Right lung (tissue), 10 donors: ENCODE measurements at places on chromosomes 12 and 14.

DNA sequence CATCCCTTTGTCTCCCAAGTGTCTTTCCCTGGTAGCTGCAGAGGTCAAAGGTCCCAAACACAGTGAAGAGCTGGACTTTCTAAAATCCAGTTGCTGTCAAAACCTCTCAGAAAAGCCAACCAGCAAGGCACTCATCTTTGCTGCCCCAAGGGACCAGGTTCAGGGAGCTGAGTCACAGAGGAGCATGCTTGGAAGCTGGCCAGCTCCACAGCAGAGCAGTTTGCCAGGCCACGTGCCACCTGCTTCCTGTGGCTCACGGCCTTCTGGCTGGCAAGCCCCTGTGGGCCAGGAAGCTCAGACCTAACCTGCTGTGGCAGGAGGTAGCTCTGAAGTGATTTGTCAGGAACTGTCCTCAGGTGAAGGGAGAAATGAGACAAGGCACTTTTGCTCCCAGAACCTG lies 3.6 kb downstream of the ISCU start:
- no peak for DNase-seq

- no peak for DNase-seq
Measured at GRCh38 chr12:120337730-120338129, 10.2 kb upstream of the PLA2G1B start.

- no peak for DNase-seq
Measured at GRCh38 chr12:64064706-64065105, 157.4 kb downstream of the KICS2 start.

DNA sequence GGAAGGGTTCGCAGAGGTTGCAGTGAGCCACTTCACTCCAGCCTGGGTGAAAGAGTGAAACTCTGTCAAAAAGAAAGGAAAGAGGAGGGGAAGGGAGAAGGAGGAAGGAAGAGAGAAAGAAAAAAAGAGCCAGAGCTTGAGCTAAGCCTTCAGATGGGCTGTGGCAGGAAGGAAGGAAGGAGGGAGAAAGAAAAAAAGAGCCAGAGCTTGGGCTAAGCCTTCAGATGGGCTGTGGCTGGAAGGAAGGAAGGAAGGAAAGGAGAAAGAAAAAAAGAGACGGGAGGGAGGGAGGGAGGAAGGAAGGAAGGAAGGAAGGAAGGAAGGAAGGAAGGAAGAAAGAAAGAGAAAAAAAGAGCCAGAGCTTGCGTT lies 13.6 kb upstream of the ANKRD9 start:
- no peak for DNase-seq

GRCh38 chr12:57429473-57430111 lies 1.3 kb downstream of the R3HDM2 start:
- DNase-seq = no peak

DNA sequence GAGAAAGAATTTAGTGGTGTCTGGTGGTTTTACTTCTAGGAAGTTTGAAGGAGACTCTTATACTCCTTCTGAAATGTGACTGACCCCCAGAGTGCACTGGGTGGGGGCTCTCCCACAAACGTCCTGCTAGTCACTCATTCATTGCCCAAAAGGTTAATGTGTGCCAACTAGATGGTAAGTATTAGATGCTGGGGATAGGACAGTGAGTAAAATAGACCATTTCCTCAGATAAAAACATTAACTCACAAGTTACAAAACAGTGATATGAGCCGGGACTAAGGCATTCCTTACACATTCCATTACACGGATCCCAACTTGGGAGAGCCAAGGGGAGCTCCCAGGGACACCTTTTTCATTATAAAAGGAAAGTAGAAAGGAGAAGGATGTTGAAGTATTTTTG lies 185.1 kb downstream of the ATXN7L3B start:
- DNase-seq = no peak

GRCh38 chr12:14654416-14654815 lies 42.0 kb downstream of the GUCY2C start:
- no peak for DNase-seq

- DNase-seq = no peak
Measured at GRCh38 chr14:23186913-23187654, 3.6 kb upstream of the SLC7A8 start.

DNA sequence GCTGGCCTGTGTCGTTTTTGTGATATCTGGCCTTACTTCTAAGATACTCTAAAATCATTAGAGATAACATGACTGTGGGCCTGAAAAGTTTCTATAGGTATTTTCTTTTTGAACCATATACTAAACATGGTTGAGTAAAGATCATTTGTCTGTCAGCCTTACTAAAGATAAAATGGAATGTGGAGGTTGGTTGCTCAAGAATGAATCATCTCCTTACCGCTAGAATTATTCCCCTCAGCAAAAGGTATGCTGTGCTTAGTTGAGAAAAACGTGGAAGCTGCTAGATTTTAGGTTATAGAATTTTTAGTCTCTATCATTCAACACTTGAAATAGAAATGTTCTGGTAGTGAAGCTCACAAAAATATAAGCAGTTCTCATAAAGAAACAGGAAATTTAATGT lies 407.3 kb downstream of the AEBP2 start:
- DNase-seq = no peak

GRCh38 chr12:51242876-51243275 lies 4.2 kb downstream of the DAZAP2 start:
- no peak for DNase-seq

DNA sequence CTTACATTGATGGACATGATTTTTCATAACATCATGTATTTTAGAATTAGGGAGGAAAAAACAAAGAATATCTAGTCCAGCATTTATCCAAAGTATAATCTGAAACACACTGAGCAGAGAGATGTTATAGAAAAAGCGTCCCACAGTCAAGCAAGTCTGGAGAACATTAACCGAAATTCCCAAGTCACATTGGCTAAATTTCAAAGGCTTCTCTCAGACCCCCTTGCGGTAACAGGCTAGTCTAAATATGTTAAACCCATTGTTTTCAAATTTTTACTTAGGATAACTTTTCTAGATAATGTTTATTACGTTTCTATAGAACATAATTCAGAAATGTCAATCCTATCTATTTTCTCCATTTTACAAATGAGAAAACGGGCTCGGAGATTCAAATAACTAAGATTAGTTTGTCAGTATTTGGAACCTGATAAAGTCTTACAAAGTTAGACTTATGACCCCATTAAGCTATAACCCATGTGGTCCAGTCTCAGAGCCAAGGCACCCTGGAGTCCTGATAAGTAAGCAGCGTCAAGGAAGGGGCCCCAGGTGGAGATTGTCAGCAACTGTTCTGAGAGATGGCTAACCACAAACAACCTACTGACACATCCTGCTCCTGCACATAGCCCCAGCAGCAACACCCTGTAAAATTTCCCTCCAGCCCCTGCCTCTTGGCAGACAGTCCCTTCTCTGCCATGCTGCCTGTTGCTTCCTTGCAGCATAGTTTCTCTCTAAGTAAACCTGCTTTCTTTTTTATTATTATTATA lies 220.6 kb upstream of the TMEM260 start:
- DNase-seq = no peak

DNA sequence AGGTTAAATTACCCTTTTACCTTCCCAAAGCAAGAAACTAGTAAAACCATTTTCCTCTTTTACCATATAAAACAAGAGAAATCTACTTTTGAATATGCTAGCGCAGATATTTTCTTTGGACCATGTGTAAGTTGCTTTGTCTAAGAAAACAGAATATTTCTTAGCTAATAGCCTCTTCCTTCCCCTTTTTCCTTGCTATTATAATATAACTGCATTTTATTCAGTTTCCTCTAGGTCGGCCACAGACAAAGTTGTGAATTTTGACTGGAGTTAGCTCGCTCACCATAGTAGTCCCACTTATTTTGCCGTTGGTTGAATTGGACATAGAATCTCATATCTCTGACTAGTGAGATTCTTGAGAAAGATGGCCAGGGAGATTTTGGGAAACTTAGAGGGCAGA lies 115.6 kb downstream of the PLEKHA5 start:
- no peak for DNase-seq

GRCh38 chr12:69981881-69982475 lies 157.0 kb downstream of the MYRFL start:
- DNase-seq = no peak

GRCh38 chr12:1593174-1594005 lies 991 bp downstream of the FBXL14 start:
- no peak for DNase-seq

DNA sequence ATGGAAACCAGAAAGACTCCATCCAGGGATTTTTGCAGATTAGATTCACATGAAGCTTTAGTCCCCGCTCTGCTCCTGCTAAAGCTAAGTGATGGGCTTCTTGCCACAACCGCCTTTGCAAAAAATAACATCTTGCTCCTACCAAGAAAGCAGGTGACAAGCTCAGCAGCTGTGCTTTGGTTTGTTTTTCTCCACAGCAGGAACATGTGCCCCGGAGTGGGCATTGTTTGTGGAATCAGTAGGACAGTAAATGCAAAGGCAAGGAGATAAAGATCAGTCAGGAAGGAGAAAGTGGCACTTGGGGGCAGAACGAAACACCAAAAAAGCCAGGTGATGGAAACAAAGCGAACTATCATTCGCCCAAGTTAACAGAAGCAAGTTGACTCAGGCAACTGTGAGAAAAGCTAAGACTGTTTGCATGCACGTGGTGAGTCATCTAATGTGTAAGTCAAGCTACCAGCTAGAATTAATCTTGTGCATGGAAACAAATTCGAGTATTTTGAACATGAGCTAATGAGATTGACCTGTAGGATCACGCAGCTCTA lies 165.5 kb upstream of the PLXNC1 start:
- DNase-seq = no peak

GRCh38 chr12:10891937-10892336 lies 7.9 kb upstream of the PRH1 start:
- no peak for DNase-seq
